ENCODE measurements at places on chromosomes 2 and 18.

DNA sequence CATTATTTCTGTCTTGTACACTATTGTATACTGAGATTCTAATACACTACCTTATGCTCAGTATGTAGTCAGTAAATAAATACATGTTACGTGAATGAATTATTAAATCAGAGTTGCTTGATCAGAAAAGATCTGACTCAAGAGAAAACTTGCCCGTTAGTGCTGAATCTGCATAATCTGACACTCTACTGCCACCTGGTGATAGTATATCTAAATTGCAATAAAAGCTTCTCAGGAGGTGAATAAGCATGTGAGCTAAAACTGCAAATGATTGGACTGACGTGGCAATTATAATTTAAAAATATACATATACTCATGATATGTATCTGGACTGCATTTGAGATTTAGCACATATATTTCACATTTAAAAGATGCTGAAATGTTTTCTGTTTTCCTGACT is 70.4 kb downstream of the KIAA1328 start:
- DNase-seq: peak; percentile 3

DNA sequence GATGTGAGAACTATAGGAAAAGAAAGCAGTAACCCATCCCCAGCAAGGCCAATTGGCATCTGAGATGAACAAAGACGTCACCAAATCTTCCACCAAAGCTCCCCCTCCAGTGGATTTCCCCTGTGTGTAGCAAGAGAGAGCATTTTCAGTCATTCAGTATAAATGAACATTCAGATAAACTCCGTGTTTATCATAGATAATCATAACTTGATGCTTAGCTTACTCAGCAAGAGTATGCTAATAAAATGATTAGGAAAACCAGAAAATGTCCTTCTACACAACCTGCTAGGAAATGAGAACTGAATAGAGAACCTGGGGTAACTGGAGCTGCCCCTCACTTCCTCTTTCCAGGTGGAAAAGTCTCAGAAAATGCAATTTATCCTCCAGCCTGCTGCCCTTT is 198.0 kb upstream of the CCDC150 start:
- DNase-seq: no peak

DNA sequence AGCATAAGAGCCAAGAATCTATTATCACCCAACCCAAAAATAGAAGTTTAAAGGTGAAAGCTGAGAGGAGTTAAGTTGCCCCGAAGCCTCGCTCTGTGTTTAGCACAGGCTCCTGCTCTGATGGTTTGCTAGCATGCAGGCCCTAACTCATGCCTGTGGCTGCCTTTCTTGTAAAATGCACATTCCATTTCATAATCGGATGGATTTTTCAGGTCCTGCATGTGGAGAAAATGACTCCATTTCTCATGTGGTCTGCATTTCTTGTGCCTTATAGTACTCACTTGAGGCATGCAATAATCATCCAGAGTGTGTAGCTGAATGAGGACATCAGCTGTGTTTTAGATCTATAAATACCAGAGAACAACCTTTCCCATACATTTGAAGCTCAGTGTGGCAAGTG is 381.8 kb downstream of the CPS1 start:
- no peak for DNase-seq

DNA sequence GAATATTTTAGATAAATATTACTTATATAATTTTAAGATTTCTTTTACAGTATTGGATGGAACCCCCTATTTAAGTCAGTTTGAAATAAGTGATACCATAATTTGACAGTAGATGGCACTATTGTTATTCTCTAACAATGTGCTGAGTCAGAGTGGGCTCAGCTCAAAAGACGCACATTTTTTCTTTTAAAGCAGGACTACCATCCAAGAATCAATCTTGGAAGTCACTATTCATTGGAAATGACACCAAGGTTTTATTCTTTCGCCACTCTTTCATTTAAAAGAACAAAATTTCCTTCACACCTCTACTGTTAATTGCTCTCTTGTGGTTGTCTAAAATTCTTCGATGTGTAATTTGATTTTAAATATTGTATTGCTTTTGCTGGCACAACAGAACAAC is 32.6 kb upstream of the SPAG16 start:
- DNase-seq: peak; percentile 71

GRCh38 chr2:109638795-109639194 is 24.6 kb downstream of the SOWAHC start:
- no peak for DNase-seq

GRCh38 chr2:168673265-168674189 is 128.9 kb upstream of the NOSTRIN start:
- DNase-seq: no peak

DNA sequence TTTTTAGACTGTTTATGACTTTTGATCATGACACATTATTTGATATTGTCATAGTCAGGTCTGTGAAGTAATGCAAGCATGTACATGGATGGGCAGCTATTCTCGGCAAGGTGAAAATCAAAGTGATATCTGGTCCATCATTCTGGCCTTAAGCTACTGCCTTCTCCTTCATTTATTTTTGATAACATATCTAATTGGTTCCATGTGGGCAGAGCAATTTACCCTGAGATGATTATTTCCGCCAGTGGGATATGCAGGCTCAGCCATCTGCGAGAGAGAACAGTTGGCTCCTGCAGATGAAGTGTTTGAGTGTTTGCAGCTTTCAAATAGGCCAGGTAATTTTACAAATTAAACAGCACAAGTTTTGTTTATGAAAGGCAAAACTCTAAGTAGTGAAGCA is 116.4 kb downstream of the LYPD6 start:
- no peak for DNase-seq

DNA sequence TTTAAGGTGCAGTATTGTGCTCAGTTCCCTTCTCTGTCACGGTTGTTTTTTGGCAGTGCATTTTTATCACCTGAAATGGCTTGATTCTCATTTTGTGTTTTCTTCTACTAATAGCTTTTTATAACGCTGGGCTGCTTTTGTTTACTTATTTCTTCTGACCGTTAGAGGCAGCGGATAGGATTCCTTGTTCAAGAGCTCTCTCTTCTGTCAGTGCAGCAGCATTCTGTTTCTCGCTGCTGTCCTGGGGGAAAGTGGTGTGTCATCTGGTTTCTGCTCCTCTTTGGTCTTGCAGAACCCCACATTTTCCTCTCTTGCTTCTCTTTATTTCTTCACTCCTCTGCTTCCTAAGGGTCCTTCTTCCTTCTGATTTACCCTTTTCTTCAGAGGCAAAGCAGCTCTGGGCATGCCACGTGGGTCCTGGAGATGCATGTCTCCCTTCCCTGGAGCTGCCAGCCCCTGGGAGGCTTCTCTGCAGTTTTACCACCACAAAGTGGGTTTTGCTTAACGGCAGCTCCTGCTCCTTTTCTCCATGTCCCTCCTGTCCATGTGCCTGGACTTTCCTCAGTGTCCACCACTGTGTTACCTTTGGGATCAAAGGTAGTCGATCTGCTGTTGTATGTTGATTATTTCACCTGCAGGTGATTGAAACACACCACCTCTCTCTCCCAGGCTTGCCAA is 47.3 kb upstream of the SNTG2 start:
- no peak for DNase-seq

DNA sequence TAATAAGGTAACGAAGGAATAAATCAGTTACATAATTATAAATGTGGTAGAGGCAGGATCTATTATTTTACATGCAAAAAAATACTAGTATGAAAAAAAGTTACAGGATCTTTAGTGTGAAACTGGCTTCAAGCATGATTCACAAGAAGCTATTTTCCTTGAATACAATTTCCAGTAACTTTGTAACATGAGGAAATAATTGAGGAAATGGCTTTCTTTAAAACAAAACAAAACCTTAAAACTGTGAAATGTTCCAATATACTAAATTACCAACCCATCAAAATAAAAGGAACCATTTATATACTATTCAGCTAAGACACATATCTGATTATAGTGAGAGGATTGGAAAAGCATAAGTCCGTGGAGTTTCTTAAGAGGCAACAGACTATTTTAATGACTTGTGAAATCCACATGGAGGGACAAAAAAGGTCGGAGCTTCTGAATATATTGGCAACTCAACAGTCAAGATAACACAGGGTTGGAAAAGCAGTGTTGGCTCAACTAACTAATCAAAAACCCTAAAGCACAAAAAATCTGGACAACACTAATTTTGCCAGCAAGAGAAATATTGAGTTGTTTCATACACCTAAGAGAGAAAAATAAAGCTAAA is 10.6 kb downstream of the IRS1 start:
- no peak for DNase-seq

- no peak for DNase-seq
These were observed 2.6 kb downstream of the FARSB start for GRCh38 chr2:222653280-222653679.

DNA sequence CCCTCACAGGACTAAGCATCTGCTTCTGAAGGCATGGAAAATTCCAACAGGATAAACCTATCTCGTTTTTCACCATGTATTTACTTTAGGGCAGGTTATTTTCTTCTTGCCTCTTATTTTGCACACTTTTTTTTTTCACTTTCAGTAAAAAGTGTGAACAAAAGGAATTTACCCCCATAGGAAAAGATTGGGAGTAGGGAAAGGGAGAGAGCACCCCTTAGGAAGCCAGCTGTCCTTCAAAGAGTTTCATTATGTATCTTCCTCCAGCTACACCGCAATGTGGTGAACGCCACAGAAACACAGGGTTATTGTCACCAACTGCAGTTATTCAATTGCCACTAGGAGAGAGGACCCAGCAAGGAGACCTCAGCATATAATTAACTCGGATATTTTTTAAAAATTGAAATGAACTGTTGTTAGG is 286.2 kb upstream of the VRK2 start:
- DNase-seq: no peak

- DNase-seq: no peak
These were observed 59.0 kb upstream of the IGFBP5 start for GRCh38 chr2:216754336-216754735.

DNA sequence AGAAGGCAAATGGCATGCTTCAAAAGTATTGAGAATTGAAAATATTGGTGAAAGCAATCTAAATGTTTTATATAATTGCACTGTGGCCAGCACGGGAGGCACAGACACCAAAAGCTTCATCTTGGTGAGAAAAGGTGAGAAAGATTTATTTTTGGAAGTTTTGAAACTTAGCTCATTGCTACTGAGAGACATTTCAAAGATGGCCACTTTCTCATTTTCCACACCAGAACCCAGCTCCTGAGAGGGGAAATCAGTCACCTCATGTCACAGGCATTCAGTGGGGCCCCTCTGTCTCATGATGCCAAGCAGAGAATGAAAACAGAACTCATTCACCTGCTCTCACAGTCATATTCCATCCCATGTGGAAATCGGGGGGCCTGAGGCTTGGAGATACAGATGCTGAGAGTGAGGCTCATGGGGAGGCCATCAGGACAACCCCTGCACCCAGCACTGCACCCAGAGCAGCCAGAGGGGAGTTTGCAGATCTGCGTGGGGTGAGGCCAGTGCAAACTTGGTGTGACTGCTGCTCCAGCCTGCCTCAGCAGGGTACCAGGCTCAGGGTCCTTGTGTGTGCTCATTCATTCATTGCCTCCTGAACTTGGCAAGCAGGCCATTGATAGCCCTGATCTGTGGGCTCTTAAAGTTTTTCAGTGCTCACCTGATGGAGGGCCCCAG is 31.4 kb downstream of the IL18R1 start:
- no peak for DNase-seq

- DNase-seq: no peak
These were observed 373.3 kb downstream of the RBM43 start for GRCh38 chr2:150888337-150888736.

GRCh38 chr2:28681158-28681571 is 70.5 kb upstream of the PPP1CB start:
- DNase-seq: peak; percentile 62

DNA sequence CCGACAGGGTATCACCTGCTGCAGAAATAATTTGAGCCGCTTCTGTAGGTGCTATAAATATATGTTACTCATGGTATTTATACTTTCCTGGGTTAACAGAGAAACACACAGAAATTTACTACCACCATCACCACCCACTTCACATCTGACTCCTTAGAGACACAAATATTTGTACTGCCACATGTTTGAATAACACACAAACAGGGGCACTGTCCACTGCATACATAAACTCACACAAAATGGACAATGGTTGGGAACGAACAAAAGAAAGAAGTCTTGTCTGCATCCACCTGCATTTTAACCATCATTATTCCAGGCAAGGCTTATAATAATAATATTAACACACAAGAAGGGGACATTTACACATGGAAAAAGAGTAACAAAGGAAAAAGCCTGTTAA is 24.0 kb downstream of the IMMT start:
- DNase-seq: no peak

- no peak for DNase-seq
These were observed 92.7 kb upstream of the PXDN start for GRCh38 chr2:1837022-1837421.

DNA sequence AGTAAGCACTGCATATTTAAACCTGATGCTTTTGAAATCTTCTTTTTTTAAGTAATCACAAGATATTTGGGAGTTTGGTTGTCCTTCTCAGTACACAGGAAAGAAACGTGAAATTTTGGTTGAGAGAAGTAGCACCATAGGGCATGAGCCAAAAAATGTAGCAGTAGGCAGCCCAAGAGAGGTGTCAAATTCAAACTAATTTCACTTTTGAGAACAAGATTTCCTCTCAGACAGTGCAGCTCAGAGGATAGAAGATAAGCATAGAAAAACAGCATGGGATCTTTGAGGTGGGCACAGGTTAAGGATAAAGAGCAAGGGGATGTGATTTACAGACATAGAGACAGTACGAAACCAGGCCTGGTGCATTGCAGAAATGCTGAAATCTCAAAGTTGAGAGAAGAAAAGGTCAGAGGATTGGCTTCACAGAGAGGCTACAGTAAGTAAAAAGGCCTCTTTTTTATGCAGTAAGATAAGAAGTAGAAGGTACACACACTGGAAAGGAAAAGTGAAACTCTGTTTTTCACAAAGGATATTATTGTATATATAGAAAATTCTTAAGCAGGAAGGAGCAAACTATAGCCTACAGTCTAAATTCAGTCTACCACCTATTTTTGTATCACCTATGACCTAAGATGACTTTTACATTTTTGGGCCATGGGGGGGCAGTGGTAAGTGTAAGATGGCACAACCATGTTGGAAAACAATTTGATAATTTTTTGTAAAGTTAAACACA is 89.8 kb downstream of the PKP4 start:
- DNase-seq: no peak

DNA sequence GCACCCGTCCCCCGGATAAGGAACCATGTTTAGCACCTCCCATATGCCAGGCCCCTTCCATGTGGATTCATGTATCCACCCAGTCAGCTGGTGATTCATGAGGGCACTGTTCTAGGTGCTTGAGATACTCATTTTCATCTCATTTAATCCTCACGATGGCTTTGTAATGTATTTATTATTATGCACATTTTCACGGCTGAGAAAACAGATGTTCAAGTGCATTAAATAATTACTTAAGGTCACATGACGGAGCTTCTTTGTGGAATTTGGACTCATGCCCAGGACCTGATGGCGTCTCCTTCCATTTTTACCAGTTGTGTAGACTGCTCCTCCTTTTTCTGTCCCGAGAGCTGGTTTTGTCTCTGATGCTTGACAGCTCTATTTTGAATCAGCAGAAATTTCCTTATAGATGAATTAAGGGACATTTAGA is 72.2 kb upstream of the RBM44 start:
- no peak for DNase-seq

DNA sequence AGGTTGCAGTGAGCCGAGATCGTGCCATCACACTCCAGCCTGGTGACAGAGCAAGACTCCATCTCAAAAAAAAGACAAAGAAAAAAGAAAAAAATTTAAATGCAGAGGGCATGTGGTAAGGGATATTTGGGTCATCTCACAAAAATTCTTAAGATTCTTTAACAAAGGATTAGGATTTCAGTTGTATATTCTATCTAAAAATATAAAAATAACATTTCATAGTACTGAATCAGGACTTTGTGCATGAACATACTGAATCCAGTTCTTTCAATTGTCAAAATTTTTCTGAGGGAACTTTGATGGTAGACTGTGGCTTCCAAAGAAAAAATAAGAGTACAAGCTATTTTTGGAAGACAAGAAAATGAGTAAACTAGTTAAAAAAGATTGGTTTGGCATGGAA is 6.5 kb upstream of the PPP3R1 start:
- DNase-seq: no peak
